ENCODE measurements at places on chromosomes 12 and 14.

GRCh38 chr12:63945777-63946176, 101.3 kb downstream of the SRGAP1 start:
- no peak for DNase-seq

- DNase-seq: no peak
Observed at GRCh38 chr12:14841761-14842160, 1.6 kb downstream of the ART4 start.

DNA sequence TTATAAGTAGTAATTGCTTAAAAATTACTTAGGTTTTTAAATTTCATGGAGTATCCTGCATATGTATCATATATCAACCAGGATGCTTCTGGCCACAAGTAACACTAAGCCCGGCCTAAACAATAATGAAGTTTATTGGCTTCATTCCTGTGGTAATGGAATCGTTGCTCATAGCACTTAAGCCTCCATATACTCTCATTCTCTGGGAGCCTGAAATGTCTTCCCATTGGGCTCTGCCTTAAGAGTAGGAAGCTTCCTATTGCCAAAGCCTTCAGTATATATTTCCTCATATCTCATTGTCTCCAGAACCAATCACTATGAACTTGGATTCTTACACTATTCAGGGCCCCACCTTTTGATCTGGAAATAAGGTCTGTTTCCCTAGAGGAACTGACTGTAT, 83.8 kb upstream of the DNM1L start:
- no peak for DNase-seq

GRCh38 chr12:52263761-52264434, 10.5 kb upstream of the KRT86 start:
- no peak for DNase-seq

- no peak for DNase-seq
Observed at GRCh38 chr12:25256826-25257225, 6.1 kb upstream of the KRAS start.

- peak; percentile 35 for DNase-seq
Observed at GRCh38 chr12:108616941-108617858, 16.5 kb downstream of the SELPLG start.

DNA sequence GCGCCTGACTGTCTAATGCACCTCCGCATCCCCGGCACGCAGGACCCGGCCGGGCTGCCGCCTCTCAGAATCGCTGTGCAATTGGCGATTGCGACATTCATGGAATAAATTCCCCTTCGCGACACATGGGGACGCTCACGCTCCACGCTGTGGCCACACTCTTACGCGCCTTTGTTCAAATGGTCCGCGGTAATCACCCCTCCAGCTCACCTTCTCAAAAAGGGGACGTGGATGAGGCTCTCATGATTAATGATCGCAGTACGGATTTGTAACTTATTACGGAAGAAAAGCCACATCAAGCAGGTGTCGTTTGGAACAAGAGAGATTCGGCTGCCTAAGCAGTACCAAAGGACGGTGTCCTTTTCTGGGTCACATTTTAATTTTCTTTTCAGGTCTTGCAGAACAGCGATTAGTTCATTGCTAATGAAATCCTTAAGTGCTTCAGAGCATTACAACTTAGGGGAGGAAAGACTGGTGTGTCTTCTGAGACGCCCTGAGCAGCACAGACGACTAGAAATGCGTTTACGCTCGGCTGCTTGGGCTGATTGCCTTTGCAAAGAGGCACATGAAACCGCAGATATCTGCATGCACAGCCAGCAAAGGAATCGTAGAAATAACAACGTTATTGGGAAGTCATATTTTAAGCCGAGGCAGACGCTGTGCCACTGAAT, 37.3 kb upstream of the ADGRD1 start:
- DNase-seq: peak; percentile 26

DNA sequence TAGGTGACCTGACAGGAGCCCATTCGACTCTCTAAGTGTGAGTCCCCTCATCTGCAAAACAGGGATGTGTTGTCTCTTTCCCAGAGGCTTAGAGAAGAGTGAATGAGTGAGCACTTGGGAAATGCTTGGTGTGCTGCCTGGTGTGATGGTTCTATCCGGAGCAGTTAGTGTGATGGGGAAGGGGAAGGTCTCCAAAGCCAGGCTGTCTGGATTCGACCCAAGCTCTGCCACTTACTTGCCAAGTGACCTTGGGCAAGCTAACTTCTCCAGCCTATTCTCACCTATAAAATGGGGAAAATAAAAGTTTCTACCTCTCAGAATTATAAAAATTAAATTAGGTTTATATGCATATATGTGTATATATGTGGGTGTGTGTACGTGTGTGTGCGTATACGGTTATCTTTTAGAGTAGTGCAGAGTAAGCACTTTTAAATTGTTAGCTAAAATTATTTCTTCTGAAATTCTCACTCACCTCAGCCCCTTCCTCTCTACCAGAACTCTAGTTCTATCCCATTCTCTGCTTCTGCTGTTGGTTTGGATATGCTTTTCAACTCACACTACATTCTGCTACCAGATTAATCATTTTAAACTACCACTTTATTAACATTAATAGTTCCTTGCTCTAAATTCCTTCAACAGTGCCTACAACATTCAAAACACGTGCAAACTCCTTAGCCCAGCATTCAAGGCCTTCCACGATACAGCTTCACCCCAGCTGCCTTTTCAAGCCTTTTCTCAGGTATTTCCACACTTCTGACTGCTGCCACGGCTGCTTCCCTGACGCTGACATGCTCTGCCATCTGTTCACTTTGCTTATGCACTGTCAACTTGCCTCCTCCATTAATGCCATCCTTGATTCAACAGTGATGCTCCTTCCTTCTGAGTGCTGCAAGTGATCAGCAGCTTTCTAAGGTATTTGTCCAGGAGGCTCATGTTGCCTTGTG, 55.3 kb downstream of the DICER1 start:
- DNase-seq: no peak

GRCh38 chr12:60216226-60216625, 620.4 kb downstream of the SLC16A7 start:
- no peak for DNase-seq

DNA sequence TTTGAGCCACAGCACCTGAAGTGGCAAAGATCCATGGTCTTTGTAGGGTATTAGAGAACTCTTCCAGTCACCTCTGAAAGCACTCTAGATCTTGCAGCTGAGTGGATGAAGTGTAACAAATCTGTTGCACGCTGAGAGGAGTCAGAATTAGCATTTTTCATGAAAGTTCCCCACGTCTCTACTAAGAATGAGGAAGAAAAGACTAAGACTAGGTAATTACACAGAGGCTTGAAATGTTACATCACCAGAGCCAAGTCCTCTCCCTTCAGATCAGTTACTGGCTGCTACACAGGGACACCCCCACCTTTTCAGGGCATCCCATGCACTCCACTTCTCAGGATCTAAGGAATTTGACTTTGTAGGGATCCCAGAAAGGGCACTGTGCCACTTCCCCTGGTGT, 98.6 kb upstream of the FKBP4 start:
- no peak for DNase-seq

DNA sequence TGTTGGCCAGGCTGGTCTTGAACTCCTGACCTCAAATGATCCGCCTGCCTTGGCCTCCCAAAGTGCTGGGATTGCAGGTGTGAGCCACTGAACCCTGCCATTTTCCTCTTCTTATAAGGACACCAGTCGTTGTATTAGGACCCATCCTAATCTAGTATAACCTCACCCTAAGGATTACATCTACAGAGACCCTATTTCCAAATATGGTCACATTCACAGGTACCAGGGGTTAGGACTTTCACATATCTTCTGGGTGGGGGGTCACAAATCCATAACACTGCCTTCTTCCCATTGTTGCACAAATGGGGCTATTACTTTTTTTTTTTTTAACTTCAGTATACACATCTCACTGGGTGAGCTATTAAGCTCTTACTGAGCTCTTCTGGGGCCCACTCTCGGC, 38.6 kb downstream of the ARF6 start:
- no peak for DNase-seq

DNA sequence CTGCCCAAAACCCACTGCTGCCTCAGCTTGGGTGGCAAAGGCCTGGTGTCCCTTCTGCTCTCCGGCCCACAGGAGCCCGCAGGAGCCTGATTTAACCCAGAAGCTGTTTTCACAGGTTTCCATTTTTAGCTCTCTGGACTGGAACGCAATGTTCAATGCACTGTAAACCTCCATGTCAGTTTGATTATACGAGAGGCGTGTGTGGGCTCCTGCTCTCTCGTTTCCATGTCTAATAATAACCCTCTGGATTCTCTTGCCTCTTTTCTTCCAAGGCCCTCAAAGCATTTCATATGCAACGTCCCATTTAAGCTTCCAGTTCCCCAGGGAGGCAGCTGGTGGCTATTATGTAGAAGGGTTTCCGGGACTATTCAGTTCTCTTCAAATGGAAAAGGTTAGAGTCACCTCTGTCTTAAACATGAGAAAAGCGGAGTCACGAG, 161.1 kb downstream of the SUDS3 start:
- no peak for DNase-seq

GRCh38 chr14:63276016-63276415, 42.7 kb downstream of the GPHB5 start:
- no peak for DNase-seq

Data from left colon (tissue), 2 donors.